ENCODE measurements at places on chromosomes 3 and 15.

DNA sequence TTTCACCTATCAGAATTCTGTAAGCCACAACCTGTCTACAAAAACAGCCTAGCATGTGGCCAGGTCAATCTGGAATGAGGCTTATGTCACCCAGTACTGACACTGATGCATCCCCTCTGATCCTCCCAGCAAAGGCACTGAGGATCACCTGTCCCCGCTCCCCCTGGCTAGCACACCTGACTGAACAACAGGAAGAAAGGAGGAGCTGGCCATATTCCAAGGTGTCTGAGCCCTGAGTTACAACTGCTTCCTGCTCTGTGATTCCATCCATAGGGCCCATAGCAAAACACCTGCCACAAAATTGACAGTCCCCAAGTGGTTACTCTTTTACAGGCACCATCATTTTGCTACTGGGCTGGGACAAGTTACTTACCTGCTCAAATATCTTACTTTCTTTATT lies 555.5 kb upstream of the CFAP20DC start:
- peaks cover 2% of the 10 kb centered on the region for H3K27me3 ChIP-seq
- DNase-seq: no peak
- no peak overlapping the region for H3K4me3 ChIP-seq
- H3K4me1 ChIP-seq: no peaks in the 10 kb centered on the region
- no peak overlapping the region for H3K27ac ChIP-seq

DNA sequence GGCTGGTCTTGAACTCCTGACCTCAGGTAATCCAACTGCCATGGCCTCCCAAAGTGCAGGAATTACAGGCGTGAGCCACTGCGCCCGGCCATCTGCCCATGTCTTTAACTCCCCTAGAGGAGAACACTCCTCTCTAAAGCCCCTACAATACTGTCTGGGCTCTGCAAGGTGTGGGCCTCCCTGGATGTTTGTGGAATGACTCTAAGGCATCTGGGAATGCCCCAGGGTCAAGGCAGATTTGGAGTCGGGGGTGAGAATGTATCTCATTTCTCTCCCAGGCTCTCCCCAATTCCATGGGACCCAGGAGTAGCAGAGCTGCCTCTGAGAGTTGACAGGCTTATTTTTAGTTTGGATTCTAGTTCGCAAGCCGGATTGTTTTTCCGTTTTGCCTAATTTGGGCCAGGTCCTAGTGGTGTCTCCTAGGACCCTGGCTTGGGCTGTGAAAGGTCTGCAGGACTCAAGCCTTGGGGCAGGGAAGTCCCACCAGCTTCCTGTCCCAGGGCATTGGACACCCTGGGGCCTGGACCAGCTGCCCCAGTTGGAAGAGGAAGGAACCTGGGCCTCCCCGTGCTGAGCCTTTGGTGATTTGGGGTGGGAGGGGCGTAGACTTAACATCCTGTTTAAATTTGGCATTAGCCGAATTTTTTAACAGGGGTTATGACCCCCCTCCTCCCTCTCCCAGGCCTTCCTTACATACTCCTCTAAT lies 53.5 kb downstream of the MAGEF1 start:
- no peaks in the 10 kb centered on the region for H3K36me3 ChIP-seq
- no peak for DNase-seq
- no peak overlapping the region for H3K4me3 ChIP-seq
- peaks cover 16% of the 10 kb centered on the region for H3K4me1 ChIP-seq

- no peaks in the 10 kb centered on the region for H3K36me3 ChIP-seq
- H3K4me3 ChIP-seq: no peak overlapping the region
- no peak overlapping the region for H3K27ac ChIP-seq
- DNase-seq: no peak
- H3K4me1 ChIP-seq: no peaks in the 10 kb centered on the region
Measured at GRCh38 chr3:109115451-109115850, 2.5 kb downstream of the MORC1 start.

- no peak overlapping the region for H3K27ac ChIP-seq
- H3K27me3 ChIP-seq: no peaks in the 10 kb centered on the region
- no peak overlapping the region for H3K4me3 ChIP-seq
Measured at GRCh38 chr3:52978109-52978754, 67.6 kb downstream of the SFMBT1 start.

DNA sequence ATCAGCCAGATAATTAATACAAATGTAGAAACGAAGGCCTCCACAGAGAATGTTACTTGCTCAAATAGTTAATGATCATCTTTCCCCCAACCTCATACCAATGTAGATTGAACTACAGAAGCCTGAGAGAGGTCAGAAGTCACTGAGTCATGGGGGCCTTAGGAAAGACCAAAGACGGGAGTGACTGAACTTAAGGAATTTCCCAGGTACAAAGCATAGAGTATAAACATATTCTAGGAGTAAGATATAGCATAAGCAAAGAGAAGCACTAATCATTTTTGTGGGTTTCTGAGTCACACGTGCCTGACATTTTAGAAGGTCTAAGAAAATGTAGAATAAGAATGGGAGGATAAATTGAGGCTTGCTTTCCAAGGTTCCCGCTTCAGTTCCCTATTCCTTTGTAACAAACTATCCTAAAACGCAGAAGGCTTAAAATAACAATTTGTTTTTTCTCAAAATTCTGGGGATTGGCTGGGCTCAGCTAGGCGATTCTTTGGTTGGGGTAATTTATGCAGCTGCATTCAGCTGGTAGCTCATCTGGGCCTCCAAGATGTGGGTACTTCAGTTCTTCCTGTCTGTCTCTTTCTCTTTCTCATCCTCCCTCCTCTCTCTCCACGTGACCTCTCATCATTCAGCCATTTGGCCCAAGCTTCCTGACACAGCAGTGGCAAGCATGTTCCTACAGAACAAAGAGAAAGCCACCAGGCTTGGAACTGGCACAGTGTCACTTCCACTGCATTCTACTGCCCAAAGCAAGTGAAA lies 422.6 kb downstream of the FOXP1 start:
- H3K27ac ChIP-seq: peak overlapping the region; percentile 58
- peaks cover 4% of the 10 kb centered on the region for H3K27me3 ChIP-seq
- H3K36me3 ChIP-seq: peaks cover 4% of the 10 kb centered on the region
- peaks cover 19% of the 10 kb centered on the region for H3K4me1 ChIP-seq
- DNase-seq: no peak
- no peak overlapping the region for H3K4me3 ChIP-seq

- H3K27ac ChIP-seq: peak overlapping the region; percentile 1
- DNase-seq: no peak
- no peaks in the 10 kb centered on the region for H3K27me3 ChIP-seq
- peaks cover 43% of the 10 kb centered on the region for H3K4me1 ChIP-seq
- no peak overlapping the region for H3K4me3 ChIP-seq
Measured at GRCh38 chr3:182797876-182798275, 4.6 kb downstream of the ATP11B start.

GRCh38 chr15:98723195-98723594 lies 74.9 kb downstream of the IGF1R start:
- peaks cover 23% of the 10 kb centered on the region for H3K4me1 ChIP-seq
- peaks cover 2% of the 10 kb centered on the region for H3K36me3 ChIP-seq
- H3K27me3 ChIP-seq: peaks cover 2% of the 10 kb centered on the region
- no peak for DNase-seq
- no peak overlapping the region for H3K4me3 ChIP-seq

- H3K4me1 ChIP-seq: no peaks in the 10 kb centered on the region
- no peaks in the 10 kb centered on the region for H3K36me3 ChIP-seq
- H3K27ac ChIP-seq: no peak overlapping the region
- H3K4me3 ChIP-seq: no peak overlapping the region
Measured at GRCh38 chr3:107206141-107206540, 171.1 kb upstream of the CCDC54 start.

DNA sequence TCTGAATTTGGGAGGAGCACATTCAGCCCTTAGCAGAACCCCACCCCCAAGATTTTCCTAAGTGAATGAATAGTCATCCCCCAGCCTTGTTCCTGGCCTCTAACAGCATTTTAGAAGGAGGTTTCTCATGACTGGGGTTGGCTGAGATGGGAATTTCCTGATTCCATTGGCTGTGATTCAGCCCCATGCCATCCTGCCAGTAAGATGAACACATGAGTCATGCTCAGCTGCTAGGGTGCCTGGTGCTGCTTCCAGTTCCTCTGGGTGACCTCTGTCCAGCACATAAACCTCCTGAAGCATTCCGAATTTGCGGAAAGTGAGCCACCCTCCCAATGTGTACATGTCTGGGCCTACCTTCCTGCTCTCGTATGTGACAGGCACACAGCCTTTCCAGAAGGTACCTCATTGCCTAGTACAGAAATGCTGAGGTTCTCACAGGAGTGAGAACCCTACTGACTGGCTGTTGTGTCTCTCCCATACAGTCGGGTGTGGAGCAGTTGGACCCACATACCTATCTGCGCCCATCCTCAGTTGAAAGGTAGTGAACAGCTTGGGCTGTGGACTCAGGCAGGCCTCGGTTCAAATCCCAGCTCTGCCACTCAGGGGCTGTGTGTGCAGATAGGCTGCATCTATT lies 91.7 kb downstream of the APBA2 start:
- peaks cover 12% of the 10 kb centered on the region for H3K27me3 ChIP-seq
- H3K4me1 ChIP-seq: no peaks in the 10 kb centered on the region
- DNase-seq: no peak
- H3K27ac ChIP-seq: no peak overlapping the region
- no peaks in the 10 kb centered on the region for H3K36me3 ChIP-seq
- no peak overlapping the region for H3K4me3 ChIP-seq

GRCh38 chr3:2446146-2446545 lies 347.5 kb downstream of the CNTN4 start:
- no peaks in the 10 kb centered on the region for H3K4me1 ChIP-seq
- no peak for DNase-seq
- no peaks in the 10 kb centered on the region for H3K36me3 ChIP-seq
- H3K27ac ChIP-seq: no peak overlapping the region
- H3K4me3 ChIP-seq: no peak overlapping the region

DNA sequence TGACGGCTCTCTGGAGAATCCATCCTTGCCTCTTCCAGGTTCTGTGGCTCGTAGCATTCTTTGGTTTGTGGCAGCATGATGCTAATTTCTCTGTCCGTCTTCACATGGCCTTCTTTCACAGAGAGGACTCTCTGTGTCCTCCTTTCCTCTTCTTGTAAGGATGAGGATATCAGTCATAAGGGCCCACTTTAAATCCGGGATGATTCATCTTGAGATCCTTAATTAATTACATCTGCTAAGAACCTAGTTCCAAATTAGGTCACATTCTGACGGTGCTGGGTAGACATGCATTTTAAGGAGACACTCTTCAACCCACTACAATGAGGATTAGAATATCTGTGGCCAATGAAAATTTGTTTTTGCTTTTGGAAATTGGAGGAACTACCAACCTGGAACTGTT lies 15.7 kb upstream of the GXYLT2 start:
- H3K36me3 ChIP-seq: no peaks in the 10 kb centered on the region
- no peak overlapping the region for H3K27ac ChIP-seq
- no peak overlapping the region for H3K4me3 ChIP-seq
- H3K4me1 ChIP-seq: no peaks in the 10 kb centered on the region

- DNase-seq: no peak
- H3K4me1 ChIP-seq: no peaks in the 10 kb centered on the region
- no peak overlapping the region for H3K4me3 ChIP-seq
- H3K36me3 ChIP-seq: no peaks in the 10 kb centered on the region
Measured at GRCh38 chr3:162295323-162295983, 798.8 kb downstream of the OTOL1 start.

GRCh38 chr3:168273917-168274316 lies 178.2 kb upstream of the GOLIM4 start:
- no peak overlapping the region for H3K27ac ChIP-seq
- no peak for DNase-seq
- H3K4me1 ChIP-seq: no peaks in the 10 kb centered on the region

GRCh38 chr15:55786341-55786740 lies 43.4 kb upstream of the PRTG start:
- no peak overlapping the region for H3K4me3 ChIP-seq
- H3K4me1 ChIP-seq: no peaks in the 10 kb centered on the region
- no peaks in the 10 kb centered on the region for H3K36me3 ChIP-seq
- peaks cover 7% of the 10 kb centered on the region for H3K27me3 ChIP-seq

- no peak overlapping the region for H3K4me3 ChIP-seq
- no peaks in the 10 kb centered on the region for H3K36me3 ChIP-seq
- no peak for DNase-seq
- no peaks in the 10 kb centered on the region for H3K4me1 ChIP-seq
Measured at GRCh38 chr3:64160000-64160695, 65.1 kb downstream of the PRICKLE2 start.

DNA sequence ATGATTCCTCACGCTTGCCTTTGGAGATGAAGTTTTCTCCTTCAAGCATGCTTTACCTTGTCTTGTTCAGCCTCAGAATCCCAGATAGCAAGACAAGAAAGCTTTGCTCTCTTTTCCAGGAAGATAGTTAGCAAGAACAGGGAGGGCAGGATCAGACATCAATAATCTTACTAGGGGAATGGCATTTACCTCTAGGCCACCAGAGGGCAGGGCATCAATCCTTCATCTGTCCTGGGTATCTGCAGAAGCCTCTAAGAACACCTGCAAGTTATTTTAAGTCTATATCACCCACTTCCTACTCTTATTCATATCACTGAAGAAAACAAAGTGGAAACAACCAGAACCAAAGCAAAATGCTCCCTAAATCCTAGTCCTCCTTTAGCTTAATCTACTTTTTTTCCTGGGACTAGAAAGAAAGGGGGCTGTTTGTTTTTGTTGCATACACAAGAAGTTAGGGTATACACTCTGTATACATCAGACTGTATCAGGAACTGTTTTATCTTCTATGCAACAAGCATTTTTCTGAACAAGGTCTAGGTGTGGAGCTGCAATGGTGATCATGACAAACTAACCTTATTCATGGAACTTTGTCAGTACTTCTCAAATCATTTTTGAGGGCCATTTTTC lies 862.5 kb downstream of the CADM2 start:
- H3K27me3 ChIP-seq: no peaks in the 10 kb centered on the region
- H3K27ac ChIP-seq: no peak overlapping the region
- no peak overlapping the region for H3K4me3 ChIP-seq
- H3K4me1 ChIP-seq: no peaks in the 10 kb centered on the region

DNA sequence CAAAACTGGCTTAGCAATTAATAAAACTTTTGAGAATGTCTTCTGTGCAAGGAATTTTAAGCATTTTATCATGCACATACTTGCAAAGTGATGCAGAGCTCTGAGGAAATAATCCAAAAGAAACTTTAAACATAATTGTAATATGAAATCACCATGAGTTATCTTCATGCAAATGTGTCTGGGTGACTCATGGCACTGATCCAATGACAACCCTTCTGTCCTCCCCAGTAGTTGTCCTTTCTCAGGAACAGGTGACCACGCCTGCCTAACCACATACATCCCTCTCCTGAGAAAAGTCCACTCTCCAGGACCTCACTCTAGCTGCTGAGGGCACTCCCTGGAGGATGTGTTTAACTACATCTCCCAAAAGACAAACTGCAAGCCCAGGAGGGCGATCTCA lies 530.6 kb upstream of the IL12A start:
- no peak overlapping the region for H3K4me3 ChIP-seq
- no peaks in the 10 kb centered on the region for H3K4me1 ChIP-seq
- H3K36me3 ChIP-seq: no peaks in the 10 kb centered on the region
- DNase-seq: no peak
